ENCODE measurements at places on chromosomes 13 and 19. TPM values are rescaled to one million over a fixed set of nuclear protein-coding genes. Genes with fewer than 3 reads are reported as not detected.
A peak's percentile ranks its signal among the peaks of the same experiment; 100 is the strongest.

GRCh38 chr19:31178833-31179470 lies 170.3 kb downstream of the TSHZ3 start:
- H3K36me3 ChIP-seq, result no peaks in the 10 kb centered on the region
- peaks cover 1% of the 10 kb centered on the region for H3K27me3 ChIP-seq
- no peaks in the 10 kb centered on the region for H3K4me1 ChIP-seq
- no peak overlapping the region for H3K27ac ChIP-seq
- DNase-seq, result no peak
- H3K4me3 ChIP-seq, result no peak overlapping the region

DNA sequence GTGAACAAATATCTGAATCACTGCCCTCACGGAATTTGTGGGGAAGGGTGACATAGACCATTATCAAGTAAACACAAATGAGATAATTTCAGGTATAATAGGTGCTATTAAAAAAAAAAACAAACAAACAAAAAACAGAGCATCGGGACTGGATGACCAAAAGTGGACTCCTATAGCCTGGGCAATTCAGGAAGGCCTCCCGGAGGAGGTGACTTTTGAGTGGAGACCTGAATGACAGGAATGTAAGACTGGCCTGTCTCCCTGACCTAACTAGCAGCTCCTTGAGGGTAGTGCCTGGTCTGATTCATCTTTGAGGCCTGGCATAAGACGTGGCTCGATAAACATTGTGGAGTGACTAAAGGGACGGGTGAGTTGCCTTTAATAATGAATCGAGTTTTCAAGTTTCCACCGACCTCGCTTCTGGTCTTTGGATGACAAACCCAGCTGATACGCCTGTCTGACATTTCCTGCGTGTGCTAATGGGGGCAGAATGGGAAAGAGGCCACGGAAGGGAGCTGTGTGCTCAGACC lies 6.8 kb downstream of the KLK10 start:
- H3K4me3 ChIP-seq, result no peak overlapping the region
- H3K27ac ChIP-seq, result no peak overlapping the region
- no peaks in the 10 kb centered on the region for H3K36me3 ChIP-seq
- peaks cover 5% of the 10 kb centered on the region for H3K4me1 ChIP-seq
- DNase-seq, result no peak

DNA sequence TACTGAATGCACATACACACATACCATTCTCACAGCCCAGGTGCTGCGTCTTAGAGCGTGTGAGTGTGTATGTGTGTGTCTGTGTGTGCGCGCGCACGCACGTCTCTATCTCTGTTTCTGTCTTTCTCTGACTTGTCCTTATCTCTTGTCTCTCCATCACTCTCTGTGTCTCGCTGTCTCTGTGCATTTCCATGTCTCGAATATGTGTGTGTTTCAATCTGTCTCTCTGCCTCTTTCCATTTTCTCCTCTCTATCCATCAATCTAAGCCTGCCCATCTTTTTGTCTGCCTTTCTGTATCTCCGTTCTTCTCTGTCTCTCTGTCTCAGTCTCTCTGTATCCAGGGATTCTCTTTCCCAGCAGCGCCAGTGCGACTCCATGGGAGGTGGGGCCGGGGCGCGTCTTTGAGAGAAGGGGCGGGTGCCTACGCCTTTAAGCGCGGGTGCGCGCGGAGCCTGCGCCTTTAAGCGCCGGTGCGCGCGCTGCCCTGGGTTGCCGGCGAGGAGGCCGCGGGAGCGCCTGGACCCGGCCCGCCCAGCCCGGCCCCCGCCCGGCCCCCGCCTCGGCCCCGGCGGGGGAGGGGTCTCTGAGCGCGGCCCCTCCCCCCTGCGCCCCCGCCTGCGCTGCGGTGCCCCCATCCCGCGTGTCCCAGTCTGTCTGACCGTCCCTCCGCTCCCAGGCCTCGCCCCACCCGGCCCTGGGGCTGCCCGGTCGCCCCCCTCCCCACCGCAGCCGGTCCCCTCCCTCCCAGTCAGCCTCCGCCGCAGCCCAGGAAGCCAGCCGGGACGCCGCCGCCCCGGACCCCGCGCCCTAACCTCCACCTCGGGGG lies at the start of gene LRFN3:
LRFN3 (plus strand) TSS at position 464 of the 827 bp plus-strand sequence. CDS start 3,052 bp downstream, outside the sequence.
- H3K27me3 ChIP-seq, result no peaks in the 10 kb centered on the region
- peak; percentile 66 for DNase-seq
- H3K27ac ChIP-seq, result peak within 1 kb of the TSS; percentile 57
- peaks cover 41% of the 10 kb centered on the region for H3K4me1 ChIP-seq
- H3K4me3 ChIP-seq, result peak within 1 kb of the TSS; percentile 83

The EXOC3L2 gene
- 1.1 TPM for total RNA-seq

DNA sequence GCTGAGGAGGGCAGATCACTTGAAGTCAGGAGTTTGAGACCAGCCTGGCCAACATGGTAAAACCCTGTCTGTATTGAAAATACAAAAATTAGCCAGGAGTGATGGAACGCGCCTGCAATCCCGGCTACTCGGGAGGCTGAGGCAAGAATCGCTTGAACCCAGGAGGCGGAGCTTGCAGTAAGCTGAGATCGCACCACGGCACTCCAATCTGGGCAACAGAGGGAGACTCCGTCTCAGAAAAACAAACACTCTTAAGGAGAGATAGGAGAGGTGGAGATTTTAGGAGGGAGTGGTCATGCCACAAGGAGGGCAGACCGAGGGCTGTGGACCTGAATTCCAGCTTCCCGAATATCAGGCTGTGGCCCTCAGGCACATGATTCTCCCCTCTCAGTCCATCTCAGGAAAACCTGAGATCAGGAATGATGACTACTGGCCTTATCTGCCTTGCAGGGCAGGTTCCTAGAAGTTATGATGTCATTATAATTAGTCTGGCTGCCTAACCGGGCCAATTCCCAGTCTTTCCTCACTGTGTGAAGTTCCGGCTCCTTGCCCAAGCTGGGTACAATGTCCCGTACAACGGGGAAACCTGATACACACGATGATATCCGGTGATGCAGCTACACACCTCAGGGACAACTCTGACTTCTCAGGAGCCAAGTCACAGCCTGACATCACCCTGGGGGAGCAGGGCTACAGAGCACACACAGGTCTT lies 2.5 kb downstream of the SLC35E1 start:
- H3K4me3 ChIP-seq, result peak overlapping the region; percentile 81
- H3K4me1 ChIP-seq, result peaks cover 27% of the 10 kb centered on the region
- H3K27ac ChIP-seq, result no peak overlapping the region

- peaks cover 62% of the 10 kb centered on the region for H3K27me3 ChIP-seq
- H3K27ac ChIP-seq, result no peak overlapping the region
- peaks cover 7% of the 10 kb centered on the region for H3K36me3 ChIP-seq
- H3K4me1 ChIP-seq, result peaks cover 34% of the 10 kb centered on the region
Observed at GRCh38 chr19:6534451-6535093, 3.7 kb downstream of the TNFSF9 start.

- H3K4me3 ChIP-seq, result no peak overlapping the region
- peak; percentile 43 for DNase-seq
- H3K4me1 ChIP-seq, result peaks cover 21% of the 10 kb centered on the region
Observed at GRCh38 chr13:38763446-38764381, 76.8 kb downstream of the FREM2 start.

DNA sequence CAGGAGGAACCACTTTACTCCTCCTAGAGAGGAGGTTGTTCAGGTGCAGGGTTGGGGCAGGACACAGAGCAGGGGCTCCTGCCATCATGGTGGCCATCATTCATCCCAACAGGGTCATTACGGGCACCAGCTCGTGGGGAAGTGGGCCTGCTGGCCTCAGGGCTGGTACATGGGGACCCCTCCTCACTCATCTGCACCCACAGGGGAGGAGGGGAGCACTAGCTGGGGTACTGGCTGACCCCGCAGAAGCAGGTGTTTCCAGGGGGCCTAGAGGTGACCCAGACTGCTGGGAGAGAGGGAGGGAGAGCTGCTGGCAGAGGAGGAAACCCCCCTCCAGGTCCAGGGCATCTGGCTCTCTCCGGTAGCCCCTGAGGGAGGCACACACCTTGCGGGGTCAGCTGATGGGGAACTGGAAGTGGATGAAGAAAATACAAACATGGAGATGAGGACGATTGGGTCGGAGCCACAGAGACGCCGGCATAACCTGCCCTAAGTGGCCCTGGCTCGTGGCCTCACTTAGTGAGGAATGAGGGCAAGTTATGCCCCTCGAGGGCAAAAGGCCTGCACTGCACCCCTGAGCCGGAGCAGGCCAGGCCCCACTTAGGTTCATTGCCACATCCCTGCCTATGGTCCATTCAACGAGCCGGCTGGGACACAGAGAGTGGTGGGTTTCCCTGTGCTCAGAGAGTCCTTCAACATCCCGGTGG lies 76.2 kb downstream of the SOX1 start:
- no peak for DNase-seq
- peaks cover 27% of the 10 kb centered on the region for H3K4me1 ChIP-seq
- H3K27ac ChIP-seq, result no peak overlapping the region
- H3K4me3 ChIP-seq, result no peak overlapping the region
- no peaks in the 10 kb centered on the region for H3K36me3 ChIP-seq

GRCh38 chr19:53580871-53581835 lies 43.2 kb downstream of the ZNF331 start:
- H3K27me3 ChIP-seq, result no peaks in the 10 kb centered on the region
- H3K4me1 ChIP-seq, result no peaks in the 10 kb centered on the region
- DNase-seq, result no peak
- no peak overlapping the region for H3K4me3 ChIP-seq

DNA sequence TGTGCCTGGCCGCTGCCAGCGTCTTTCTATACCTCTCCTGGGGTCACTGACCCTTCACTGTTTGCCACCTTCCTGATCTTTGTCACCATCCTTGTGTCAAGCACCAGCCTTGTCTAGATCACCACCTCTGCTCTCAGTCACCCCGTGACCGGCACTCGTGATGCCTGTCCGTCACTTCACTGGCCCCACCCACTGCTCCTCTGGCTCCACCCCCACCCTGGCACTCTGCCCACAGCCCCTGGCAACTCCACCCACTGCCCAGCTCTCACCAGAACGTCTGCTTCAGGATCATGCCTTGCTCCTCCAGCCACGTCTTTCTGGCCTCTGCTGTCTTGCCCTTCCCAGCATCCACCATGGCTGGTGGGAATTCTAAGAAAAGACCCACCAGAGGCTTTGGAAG lies 24.8 kb upstream of the PLA2G4C start:
- no peak for DNase-seq
- peaks cover 13% of the 10 kb centered on the region for H3K36me3 ChIP-seq
- H3K4me1 ChIP-seq, result no peaks in the 10 kb centered on the region
- H3K27ac ChIP-seq, result no peak overlapping the region
- no peak overlapping the region for H3K4me3 ChIP-seq

- H3K27me3 ChIP-seq, result peaks cover 56% of the 10 kb centered on the region
- no peaks in the 10 kb centered on the region for H3K4me1 ChIP-seq
- no peak overlapping the region for H3K27ac ChIP-seq
- H3K36me3 ChIP-seq, result no peaks in the 10 kb centered on the region
Observed at GRCh38 chr19:46251416-46251815, 21.9 kb downstream of the IGFL1 start.

Measured in neural crest cell (in vitro differentiated cells).